EL (cell line): ENCODE measurements at places on chromosomes 5 and 9.

DNA sequence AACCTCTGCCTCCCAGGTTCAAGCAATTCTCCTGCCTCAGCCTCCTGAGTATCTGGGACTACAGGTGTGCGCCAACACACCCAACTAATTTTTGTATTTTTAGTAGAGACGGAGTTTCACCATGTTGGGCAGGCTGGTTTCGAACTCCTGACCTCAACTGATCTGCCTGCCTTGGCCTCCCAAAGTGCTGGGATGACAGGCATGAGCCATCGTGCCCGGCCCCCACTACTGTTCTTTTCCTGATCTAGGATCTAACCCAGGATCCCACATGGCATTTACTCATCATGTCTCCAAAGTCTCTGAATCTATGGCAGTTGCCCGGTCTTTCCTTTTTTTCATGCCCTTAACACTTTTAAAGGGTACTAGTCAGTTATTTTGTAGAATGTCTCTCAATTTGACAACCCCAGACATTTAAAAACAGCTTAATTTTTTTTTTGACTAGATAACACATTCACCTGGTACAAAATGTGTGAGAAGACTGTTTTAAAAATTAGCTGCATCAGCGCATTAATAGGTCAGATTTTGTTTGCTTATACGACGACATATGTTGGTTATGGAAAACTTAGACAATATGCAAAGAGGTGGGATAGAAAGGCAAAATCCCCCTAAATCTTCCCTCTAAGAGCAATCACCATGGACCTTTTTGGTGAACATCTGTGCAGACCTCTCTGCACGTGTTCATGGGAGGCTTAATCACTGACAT, 46.5 kb downstream of the STOM start:
- DNase-seq, result no peak

- DNase-seq, result no peak
These were observed 327.0 kb upstream of the TNC start for GRCh38 chr9:115444959-115445358.

GRCh38 chr9:84136119-84136868, 155.7 kb downstream of the RMI1 start:
- DNase-seq, result peak; percentile 42

DNA sequence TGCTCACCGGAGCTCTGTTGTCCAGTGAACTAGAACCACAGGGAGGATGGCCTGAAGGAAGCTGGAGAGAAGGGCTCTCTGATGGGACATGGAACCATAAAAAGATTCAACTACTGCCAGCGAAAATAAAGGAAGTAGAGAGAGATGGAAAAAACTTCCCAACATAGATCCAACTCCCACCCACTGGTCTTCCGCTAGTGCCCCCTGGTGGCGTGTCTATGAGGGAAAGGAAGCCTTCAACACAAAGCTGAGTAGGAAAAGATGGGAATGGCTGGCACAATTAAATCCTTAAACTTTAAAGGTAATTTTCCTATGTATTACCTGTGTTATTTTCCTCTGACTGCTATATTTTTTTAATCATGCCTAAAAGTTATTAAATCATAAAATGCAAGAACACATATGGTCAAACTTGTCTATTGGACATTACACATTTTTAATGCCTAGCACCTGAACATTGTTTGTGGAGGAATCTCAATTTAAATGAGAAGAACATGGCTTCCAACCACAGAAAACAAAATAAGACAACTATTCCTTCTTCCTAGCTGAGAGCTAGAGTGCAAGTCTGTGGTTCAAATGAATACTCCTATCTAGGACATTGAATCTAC, 51.5 kb downstream of the CEP120 start:
- DNase-seq, result peak; percentile 28

GRCh38 chr9:95143591-95144561, 173.6 kb downstream of the FANCC start:
- DNase-seq, result no peak

DNA sequence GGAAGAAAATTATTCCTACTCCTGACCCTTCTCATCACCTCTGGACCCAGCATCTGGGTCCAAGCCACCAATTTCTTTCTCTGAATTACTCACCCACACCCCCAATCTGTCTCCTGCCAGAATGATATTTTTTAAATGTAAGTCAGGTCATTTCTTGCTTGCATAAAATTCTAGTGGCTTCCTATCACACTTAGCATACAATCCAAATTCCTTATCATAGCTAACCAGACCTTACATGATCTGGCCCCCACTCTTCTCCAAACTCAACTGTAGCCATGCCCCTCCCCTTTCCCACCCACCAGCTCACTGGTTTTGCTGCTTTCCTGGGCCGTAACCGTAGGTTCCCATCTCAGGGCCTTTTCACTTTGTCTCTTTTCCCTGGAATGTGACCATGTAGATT, 15.2 kb downstream of the HTR4 start:
- no peak for DNase-seq

DNA sequence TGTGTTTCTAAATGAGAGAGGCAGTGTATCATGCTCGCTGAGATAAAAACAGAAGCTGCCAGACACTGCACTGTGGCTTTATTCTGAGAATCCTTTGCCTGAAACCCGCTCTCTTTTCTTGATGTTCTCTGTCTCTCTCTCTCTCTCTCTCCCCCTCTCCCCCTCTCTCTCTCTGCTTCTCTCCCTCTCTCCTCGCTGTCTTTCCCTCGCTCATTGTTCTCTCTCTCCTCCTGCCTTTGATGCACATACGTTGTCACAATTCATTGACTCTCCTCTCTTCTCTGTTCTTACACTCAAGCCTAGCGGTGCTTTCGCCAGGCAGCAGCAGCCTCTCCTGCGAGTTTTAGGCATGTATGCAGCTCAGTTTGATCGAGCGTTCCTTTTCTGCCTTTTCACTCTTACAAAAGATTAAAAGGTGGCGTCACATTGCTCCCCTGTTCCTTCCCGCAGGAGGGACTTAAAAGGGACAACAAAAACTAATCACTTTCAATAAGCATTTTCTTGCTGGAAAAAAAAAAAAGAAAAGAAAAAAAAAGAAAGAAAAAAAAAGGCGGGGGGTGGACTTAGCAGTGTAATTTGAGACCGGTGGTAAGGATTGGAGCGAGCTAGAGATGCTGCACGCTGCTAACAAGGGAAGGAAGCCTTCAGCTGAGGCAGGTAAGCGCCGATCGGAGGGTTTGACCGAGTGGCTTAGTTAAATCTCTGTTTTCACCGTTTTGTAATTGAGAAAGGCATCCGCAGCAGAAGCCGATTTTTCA, 717.9 kb upstream of the WWC1 start:
- DNase-seq, result peak; percentile 45

- DNase-seq, result no peak
These were observed 194.4 kb downstream of the ARRDC3 start for GRCh38 chr5:91188755-91189154.

DNA sequence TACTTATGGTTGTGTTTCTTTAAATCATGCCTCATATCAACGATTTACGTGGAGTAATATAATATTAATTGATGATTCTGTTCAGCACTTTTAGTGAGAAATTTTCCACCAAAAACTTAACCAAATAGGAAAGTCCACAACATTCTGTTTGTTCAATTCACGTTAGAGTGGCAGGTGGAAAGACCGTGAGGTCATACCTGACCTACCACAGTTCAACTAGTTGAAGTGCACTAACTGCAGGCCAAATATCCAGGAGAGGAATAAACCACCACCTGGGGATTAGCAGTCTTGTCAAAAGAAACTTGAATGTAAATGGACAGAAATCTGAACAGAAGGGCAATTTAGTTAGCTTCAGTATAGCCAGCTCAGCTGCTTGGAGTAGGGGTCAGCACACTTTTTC, 577.7 kb downstream of the KIF4B start:
- no peak for DNase-seq

DNA sequence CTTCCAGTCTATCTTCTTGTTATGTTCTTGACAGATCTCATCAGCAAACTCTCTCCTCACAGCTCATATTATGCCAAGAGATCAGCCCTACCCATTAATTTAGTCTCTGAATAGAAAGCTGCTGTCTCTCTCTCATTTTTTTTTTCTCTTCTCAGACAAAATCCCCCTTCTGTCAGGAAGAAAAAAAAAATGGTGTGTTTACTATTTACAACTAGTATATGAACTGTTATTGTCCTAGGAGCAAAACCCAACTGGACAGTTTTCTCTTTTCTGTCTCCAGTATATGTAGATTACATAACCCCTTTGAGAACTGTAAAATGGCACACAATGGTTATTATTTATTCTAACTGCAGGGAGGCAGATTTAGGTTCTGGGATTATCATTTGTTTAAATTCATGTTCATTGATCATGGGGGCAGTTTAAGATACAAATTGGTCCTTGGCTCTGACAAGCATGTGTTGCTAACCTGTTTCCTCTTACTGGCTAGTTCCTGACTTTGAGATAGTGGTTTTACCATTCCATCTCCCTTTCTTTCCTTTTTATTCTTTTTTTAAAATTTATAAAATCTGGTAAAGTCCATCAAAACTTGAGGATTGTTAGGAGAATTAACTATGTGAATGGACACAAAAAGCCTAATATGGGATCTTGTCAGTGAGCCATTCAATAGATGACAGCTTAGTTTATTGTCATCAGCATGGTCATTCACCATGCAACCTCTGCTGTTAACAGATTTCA, 210.0 kb upstream of the PAPPA start:
- no peak for DNase-seq

DNA sequence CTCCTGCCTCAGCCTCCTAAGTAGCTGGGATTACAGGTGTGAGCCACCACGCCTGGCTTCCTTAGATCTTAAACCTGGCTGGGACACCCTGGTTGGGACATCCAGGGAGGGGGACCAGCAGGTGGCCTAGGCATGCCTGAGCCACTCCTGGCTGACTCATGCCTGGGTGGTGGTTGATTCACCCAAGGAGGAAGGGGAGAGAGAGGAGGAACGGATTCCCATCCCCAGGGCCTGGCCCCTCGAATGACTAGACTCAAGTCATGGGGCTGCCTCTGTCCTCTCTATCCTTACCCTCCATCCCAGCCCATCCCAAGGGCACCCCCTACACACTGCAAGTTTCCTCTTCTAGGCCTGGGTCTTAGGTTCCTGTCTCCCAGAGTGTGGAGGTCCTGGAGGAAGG, 12.7 kb downstream of the EEIG1 start:
- peak; percentile 72 for DNase-seq

DNA sequence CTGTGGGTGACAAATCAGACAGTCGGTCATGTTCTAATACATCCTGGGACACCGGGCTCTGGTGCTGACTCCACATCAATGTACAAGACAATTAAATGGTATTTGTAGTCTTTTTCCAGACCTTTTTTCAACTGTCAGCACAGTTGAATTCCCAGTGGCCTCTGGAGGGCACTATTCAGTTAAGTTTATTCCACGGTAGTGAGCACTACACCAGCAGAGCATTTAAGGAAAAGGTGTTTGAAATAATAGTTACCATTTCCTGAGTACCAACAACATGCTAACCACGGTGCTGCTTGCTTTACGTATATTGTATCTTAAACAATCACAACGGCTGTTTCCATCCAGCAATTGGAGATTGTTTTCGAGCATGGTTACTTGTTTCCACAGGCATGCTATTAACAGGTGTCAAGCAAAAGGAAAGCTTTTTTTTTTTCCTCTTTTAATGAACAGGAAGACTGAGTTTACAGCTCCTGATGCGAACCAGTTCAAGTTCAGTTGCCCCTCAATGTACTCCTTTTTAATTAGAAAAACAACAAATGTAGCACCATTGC, 186.7 kb downstream of the PDZD2 start:
- peak; percentile 61 for DNase-seq

DNA sequence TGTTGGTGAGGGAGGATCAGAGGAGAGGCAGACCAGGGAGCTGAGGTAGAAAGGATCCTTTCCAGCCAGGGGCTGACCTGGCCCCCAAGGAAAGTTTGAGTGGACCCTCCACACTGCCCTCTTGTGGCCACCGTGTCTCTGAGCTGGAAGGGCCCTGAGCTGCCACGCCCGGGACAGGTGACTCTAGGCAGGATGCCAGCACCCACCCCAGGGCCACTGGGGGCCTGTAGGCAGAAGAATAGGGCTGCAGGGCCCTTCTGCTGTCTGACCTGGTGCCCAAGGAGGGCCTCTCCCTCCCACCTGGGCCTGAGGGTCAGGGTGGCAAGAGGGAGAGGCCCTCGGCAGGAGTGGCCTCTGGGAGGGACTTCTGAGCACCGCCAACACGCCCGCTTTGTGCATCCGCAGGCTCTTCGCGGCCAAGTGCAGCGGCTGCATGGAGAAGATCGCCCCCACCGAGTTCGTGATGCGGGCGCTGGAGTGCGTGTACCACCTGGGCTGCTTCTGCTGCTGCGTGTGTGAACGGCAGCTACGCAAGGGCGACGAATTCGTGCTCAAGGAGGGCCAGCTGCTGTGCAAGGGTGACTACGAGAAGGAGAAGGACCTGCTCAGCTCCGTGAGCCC, 76.8 kb downstream of the LMX1B start:
- no peak for DNase-seq

DNA sequence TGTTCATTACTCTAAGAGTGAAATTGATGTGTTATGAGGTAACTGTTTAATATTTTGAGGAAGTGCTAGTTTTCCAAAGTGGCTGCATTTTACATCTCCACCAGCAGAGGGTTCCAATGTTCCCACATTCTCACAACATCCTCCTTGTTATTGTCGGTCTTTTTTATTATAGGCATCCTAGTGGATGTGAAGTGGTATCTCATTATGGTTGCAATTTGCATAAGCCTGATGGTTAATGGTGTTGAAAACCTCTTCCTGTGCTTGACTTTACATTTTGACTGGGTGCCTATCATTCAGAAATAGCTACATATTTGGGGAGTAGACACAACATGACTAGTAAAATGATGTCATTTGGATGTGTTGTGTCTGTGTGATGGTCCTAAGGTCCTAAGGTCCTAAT, 143.6 kb downstream of the MRPS30 start:
- DNase-seq, result peak; percentile 1

DNA sequence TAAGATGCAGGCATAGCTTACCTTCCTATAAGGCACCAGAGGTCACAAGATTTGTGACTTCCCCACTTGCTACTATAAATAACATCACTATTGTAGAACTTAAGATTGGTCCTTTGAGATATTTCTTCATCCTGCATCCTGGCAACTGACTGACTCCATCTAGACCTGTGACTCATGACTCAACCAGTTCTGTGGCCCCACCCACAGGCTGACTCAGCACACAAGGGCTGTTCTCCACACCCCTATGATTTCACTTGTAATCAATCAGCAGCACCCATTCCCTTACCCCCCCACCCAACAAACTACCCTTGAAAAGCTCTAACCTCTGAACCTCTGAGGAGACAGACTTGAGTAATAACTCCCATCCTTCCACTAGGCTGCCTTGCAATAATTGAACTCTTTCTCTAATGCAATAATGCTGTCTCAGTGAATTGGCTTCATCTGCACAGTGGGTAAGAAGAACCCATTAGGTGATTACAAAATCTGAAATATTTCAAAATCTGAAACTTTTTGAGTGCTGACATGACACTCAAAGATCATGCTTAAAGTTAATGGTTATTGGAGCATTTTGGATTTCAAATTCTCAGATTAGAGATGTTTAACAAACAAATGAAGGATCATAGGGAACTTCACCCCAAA, 296.7 kb downstream of the ARL15 start:
- peak; percentile 86 for DNase-seq

DNA sequence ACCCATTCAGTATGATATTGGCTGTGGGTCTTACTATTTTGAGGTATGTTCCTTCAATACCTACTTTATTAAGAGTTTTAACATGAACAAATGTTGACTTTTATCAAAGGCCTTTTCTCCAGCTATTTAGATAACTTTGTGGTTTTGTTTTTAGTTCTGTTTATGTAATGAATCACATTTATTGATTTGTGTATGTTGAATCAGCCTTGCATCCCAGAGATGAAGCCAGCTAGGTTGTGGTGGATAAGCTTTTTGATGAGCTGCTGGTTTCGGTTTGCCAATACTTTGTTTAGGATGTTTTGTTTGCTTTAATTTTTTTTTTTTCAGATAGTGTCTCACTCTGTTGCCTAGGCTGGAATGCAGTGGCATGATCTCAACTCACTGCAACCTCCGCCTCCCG, 609.0 kb upstream of the COX7C start:
- DNase-seq, result no peak

- DNase-seq, result no peak
These were observed 129.8 kb downstream of the ROR2 start for GRCh38 chr9:91820126-91820750.
